NCI-H510A treated with DMSO at 0.1 percent for 48 hours (cell line): ENCODE measurements at places on chromosomes 2 and 18.
A peak's percentile ranks its signal among the peaks of the same experiment; 100 is the strongest.

DNA sequence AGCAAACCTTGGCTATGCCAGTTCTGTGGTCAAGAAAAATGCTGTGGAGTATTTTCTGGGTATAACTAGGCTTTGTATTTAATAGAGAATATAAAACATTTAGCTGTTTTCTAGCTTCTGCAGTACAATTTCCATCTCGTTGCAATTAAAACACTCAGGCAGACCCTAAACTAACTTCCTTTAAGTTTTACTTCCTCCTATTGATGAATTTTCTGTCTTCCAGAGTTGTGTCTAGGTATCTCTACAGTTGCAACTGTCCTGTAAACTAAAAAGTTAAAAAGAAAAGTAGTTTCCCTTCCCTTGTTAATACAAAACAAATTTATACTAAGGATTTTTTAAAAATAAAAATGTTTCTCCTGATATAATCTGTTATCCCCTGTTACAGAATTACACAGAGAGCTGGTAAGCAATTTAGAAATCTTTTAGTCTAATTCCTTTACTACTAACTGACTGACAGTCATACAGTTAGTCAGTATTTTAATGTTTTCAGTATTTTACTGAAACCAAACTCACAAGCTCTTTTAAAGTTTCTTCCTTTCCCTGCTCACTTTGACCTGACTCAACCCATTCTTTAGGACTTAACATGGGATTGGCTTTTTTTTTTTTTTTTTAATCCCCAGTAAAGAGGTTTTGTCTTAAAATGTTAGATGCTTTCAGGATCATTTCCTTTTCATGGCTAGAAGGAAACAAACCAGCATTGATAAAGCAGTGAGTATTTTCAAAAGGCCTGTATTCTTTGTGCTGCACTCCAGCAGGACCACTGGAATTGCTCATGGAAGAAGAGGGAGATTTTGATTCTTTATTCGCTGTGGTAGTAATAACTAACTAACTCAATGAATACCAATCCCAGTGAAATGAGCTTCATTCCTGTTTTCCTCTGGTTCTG lies 22.9 kb downstream of the ITGAV start:
- DNase-seq = no peak

GRCh38 chr2:67083951-67084350 lies 313.2 kb upstream of the ETAA1 start:
- DNase-seq = no peak

DNA sequence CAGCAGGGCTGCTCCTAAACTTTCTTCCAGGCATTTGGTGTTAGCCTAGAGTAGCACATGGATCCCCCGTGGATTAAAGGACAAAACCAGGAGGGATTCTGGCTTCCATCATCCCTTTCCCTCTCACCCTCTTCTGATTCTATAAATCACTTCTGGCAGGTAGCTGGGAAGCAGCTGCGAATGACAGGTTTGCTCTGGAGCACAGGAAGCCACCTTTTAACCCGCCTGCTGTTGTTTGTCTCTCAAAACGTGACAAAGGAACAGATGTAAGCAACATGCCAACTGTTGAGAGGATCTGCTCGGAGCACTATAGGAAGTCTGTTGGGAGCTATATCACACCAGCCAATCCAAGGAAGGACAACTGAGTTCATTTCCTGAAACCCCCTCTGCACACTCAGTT lies 101.9 kb downstream of the ACTR2 start:
- DNase-seq = peak; percentile 70

DNA sequence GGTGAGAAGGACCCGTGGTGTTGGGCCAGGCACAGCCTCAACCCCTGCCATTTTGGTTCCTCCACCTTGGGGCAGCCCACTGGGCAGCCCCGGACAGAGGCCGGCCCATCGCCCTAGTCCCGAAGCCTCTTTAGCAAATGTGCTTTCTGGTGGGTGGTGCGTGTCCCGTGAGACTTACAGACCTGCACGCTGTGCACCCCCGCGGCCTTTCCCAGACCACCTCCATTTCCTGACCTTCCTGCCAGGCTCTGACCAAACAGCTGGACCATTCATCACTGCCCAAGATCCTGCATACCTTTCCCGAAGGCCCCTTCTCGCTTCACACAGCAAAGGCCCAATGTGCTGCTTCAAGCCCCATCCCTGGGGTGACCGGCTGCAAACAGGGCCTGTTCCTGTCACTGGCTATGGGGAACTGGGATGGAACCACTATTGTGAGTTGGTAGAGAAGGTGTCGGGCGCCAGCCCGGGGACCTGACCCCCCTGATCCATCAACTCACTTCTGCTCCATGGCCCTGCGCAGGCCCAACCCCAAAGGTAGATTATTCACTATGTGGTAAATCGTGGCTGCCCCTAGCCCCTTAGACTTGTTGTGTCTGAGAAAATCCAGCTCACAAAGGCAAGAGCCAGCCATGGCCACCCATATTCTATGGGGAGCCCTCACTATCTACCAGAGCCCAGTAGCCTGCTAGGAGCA lies 341.0 kb downstream of the EIPR1 start:
- no peak for DNase-seq

DNA sequence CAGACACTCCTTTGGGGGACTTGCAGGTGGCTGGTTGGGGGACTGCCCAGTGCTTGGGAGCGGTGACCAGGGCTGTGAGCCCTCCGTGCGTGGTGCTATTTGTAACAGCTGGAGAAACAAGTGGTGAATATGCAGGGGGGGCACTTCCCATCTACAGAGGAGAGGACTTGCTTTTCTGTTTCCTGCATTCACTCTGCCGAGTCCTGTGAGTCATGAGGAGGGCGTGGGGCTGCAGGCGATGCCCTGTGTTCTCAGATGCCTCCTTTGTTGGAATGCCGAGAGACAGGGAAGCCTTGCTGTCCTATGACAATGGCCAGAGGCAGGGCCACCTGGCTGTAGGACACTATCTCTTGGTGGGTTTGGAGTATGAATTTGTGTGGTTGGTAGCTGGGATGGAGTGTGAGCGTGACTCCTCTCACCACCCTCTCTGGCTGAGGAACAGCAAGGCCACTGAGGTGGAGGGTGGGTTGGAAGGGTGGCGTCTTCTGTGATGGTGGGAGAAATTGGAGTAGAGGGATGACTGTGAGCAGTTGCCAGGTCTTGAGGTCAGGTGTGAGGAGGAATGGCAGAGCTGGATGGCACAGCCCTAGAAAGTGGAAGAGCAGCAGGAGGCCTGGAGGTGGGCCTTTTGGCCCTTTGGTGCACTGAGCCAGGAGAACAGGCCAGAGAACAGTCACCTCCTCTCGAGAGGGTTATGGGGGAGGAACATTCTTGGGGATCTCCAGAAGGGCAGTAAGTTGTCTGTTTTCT lies 24.3 kb downstream of the FHOD3 start:
- no peak for DNase-seq

GRCh38 chr2:194346193-194346592 lies 1310.8 kb upstream of the SLC39A10 start:
- no peak for DNase-seq

DNA sequence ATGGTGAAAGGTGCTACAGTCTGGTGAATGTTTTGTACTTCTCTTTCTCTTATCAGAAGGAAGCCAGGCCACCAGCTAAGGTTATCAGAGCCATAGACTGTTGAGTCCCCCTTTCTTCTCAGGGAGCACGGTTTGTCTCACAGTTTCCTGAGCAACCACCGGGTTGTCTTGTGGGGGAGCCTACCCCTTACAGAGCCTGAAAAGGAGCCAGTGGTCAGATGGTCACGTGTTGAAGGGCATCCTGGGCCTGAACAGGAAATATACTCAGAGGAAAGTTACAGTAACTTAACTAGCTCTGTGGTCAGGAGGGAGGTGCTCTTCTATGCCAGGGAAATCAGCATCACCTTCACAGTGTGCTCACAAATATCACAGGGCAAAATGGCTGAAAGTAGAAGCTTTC lies 11.6 kb downstream of the CD28 start:
- no peak for DNase-seq

GRCh38 chr2:48633143-48633542 lies 15.5 kb downstream of the GTF2A1L start:
- no peak for DNase-seq

DNA sequence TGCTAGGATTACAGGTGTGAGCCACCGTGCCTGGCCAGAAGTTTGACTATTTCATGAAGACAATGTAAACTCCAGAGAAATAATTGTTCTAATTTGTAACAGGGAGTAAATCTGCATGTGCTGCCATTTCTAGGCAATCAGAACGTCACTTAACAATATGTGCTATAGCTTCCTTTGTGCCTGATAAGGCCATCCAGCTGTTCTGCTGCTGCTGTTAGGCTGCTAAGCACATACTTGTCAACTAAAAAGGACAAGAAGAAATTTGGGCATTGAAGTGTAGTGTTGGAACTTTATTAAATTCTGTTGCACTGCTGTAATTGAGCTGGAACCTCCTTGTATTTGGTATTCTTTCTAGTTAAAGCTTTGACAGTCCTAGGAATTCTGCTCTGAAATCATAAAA lies 57.1 kb downstream of the KIAA1328 start:
- DNase-seq = no peak

- no peak for DNase-seq
These were observed 85.1 kb downstream of the DTNA start for GRCh38 chr18:34795070-34795732.

GRCh38 chr2:223936862-223937326 lies 8.2 kb downstream of the WDFY1 start:
- DNase-seq = no peak

GRCh38 chr2:120926463-120927264 lies 191.0 kb downstream of the GLI2 start:
- no peak for DNase-seq

- DNase-seq = no peak
These were observed 24.3 kb downstream of the CERS6 start for GRCh38 chr2:168480356-168480755.

GRCh38 chr18:44899832-44900231 lies 219.1 kb downstream of the SETBP1 start:
- DNase-seq = no peak

- no peak for DNase-seq
These were observed 233.8 kb upstream of the SPRED2 start for GRCh38 chr2:65666156-65666725.

GRCh38 chr2:159067971-159068370 lies 99.5 kb downstream of the TANC1 start:
- DNase-seq = no peak

- DNase-seq = no peak
These were observed 33.3 kb downstream of the STRADB start for GRCh38 chr2:201484805-201485204.

- no peak for DNase-seq
These were observed 7.0 kb downstream of the GPR35 start for GRCh38 chr2:240632306-240632721.

DNA sequence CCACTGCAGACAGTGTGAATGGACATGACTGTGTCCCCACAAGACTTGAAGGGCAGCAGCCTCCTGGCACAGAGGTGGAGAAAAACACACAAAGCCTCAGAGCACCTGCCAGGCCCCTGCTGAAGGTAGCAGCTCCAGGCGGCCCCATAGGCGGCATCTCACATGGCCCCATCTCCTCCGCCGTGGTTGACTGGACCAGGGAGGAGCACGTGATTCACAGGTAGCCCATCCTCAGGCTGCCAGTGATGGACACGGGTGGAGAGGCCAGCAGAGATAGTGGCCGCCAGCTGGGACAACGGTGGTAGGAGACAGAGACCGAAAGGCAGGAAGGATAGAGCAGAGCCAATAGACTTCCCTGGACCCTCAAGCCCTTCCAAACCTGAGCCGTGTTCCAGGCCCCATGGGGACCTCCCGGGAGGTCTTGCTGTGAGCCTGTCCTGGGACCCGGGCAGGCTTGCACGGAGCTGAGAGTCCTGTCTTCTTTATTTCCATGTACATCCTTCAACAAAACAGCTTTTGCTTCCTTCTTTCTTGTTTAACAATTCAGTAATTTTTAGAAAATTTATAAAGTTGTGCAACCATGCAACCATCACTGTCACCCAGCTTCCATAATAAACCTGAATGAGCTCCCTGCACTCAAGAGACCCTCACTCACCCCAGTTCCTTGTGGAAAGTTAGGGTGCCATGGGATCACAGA lies 26.9 kb downstream of the GPR55 start:
- no peak for DNase-seq

GRCh38 chr2:85554980-85555612 lies 6.2 kb downstream of the GGCX start:
- no peak for DNase-seq

GRCh38 chr2:97950329-97951154 lies 45.2 kb downstream of the TMEM131 start:
- no peak for DNase-seq

DNA sequence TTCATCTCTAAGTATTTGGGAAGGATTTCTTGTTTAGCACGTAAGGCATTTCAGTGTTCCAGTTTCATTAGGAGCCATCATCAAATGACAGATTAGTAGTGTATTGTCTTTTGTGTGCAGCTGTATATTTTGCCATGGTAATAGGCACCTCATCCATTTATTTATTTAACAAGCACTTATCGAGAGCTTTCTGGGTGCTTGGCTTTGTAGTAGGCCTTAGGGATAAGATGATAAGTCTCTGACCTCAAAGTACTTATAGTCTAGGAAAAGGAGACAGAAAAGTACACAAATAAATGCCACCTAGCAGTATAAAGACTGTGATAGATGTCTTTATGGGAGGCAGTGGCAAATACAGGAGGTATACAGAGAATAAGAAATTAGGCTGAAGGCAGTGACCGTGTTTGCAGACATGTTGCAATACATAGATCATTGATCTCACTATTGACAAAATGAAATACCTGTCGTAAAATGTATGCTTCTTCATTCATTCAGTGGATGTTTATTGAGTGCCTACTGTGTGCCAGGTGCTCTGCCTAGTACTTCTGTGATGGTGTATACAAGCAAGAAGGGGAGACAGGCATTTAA lies 265.9 kb downstream of the SETBP1 start:
- peak; percentile 86 for DNase-seq

GRCh38 chr18:63888470-63889190 lies 1.1 kb downstream of the SERPINB2 start:
- no peak for DNase-seq

- no peak for DNase-seq
These were observed 1476.3 kb downstream of the LRP1B start for GRCh38 chr2:140654565-140654964.

GRCh38 chr2:237874585-237875161 lies 15.2 kb downstream of the RAMP1 start:
- DNase-seq = no peak

GRCh38 chr2:16187482-16187817 lies 247.1 kb downstream of the MYCN start:
- no peak for DNase-seq

GRCh38 chr2:110770959-110771431 lies 38.6 kb downstream of the ACOXL start:
- peak; percentile 86 for DNase-seq

DNA sequence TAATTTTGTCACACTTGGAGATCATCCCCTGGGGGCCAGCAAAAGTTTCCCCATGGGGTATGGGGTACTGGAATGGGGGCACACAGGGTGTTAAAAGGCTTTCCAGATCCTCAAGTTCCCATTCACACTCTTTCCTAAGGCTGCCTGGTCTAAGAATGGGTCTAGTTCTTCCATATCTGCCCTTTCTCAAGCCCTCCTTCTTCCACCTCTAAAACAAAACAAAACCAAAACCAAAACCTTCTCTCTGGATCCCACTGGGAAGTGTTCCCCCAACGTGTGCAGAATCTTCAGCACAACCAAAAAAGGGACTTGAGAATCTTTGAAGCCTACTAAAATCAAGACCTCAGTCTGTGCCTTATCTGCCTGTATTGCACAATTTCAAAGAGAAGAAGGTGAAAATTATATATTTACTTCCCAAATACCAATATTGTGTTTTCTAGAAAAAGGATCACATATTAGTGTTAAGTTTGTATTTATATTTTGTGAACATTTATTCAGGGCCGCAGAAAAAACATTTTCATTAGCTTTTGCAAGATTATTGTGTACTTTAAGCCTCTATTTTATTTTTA lies 207.2 kb upstream of the TCF4 start:
- no peak for DNase-seq
